ENCODE measurements at places on chromosomes 6 and 20.

DNA sequence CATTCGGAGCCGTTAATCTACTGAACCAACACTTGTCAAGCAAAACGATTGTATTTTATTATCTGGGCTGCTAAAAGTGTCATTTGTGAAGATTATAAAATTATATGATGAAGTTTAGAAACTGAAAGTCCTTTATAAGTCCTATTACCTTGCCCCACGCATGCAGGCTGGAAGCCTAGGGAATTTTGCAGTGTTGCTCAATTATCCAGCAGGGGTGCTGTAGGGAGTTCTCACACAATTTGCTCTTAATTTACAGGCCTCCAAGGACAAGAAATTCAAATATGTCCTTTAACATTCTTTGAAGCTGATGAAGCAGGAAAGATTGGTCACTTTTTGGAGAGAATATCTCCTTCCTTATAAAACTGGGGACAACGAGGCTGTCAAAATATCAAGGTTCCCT lies 368.9 kb downstream of the LMBRD1 start:
- no peak for DNase-seq

GRCh38 chr6:129342796-129343195 lies 367.2 kb downstream of the ARHGAP18 start:
- no peak for DNase-seq

- DNase-seq, result no peak
These were observed 129.7 kb downstream of the FAXC start for GRCh38 chr6:99219788-99220187.

DNA sequence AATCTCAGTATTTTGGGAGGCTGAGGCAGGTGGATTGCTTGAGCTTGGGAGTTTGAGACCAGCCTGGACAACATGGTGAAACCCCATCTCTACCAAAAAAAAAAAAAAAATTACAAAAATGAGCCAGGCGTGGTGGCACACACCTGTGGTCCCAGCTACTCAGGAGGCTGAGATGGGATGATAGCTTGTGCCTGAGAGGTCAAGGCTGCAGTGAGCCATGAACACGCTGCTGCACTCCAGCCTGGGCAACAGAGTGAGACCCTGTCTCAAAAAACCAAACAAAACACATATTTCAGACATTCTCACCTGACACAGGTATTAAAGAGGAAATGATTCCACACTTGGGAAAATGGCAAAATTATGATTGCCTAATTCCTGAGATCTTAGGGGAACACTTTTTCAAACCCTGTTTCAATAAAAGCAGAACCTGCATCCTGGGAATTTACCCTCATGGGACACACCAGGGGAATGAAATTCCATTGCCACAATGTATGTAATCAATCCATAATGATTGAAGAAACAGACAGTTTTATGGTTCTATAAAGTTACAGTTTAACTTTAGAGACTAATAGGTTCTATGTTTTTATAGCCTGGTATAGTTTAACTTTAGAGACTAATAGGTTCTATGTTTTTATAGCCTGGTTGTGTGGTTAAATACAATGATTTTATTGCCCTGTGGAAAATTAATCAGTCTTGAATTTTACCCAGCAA lies 29.6 kb upstream of the DNAAF9 start:
- no peak for DNase-seq

DNA sequence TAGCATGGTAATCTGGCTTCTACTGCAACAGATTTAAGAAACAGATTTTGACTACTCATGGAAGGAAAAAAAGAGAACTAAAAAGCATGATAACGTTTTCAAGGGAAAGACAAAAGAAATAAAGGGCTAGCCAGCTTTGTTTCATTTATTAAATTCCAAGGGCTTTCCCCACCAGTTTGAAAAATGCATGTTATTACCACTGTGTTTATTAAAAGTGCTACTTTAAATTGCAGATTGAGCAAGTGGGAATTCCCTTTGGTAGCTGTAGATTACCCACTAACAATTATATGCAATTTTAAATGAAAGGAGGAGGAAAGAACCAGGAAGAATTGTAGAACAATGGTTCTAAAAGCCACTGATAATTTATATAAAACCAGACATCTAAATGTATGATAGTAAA lies 40.6 kb upstream of the NHSL1 start:
- DNase-seq, result no peak

DNA sequence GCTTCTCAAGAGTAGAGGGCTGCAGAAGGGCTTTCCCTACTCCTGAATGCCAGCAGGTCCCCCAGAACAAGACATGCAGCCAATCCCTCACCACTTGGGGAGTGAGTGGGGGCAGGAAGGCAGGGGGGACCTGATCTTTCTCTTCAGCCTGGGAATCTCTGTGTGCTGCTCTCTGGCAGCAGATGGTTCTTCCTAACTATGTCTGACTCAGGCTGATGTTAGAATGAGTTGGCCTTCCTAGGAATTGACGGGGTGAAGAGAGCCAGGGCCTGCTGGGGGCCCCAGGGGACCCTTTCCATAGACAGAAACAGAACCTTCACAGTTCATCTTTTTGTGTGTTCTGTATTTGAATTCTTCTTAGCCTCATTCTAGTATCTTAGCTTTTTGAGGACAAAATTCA lies 29.0 kb upstream of the TCP11 start:
- no peak for DNase-seq

- DNase-seq, result no peak
These were observed 156.8 kb upstream of the JARID2 start for GRCh38 chr6:15088904-15089568.

GRCh38 chr20:7291946-7292345 lies 524.5 kb downstream of the BMP2 start:
- no peak for DNase-seq

DNA sequence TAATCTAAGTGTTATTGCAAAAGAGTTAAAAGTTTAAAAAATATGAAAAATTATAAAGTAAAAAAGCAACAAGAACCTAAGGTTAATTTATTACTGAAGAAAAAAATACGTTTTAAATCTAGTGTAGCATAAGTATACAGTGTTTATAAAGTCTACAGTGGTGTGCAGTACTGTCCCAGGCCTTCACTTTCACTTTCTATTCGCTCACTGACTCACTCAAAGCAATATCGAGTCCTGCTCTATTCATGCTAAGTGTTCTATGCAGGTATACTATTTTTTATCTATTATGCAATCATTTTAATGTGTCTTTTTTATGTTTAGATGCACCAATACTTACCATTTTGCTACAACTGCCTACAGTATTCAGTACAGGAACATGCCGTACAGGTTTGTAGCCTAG lies 113.0 kb downstream of the MANEA start:
- no peak for DNase-seq

DNA sequence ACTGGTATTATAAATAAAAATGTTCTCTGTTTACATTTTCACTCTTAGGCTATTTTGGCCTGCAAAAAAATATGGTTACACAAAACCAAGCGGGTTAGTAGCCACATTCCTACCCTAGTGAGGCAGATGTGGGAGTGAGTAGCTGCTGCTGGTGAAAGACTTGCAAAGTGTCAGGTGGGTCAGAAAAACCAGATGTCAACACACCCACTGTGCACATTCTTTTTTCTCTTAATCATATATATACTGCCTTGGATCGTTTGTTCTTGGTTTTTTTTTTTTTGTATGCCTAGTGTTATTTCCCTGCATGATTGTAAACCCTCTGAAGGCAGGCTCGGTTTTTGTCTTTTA lies 68.0 kb upstream of the TFB1M start:
- DNase-seq, result no peak

GRCh38 chr6:26064619-26065257 lies 22.5 kb upstream of the HFE start:
- DNase-seq, result peak; percentile 28

DNA sequence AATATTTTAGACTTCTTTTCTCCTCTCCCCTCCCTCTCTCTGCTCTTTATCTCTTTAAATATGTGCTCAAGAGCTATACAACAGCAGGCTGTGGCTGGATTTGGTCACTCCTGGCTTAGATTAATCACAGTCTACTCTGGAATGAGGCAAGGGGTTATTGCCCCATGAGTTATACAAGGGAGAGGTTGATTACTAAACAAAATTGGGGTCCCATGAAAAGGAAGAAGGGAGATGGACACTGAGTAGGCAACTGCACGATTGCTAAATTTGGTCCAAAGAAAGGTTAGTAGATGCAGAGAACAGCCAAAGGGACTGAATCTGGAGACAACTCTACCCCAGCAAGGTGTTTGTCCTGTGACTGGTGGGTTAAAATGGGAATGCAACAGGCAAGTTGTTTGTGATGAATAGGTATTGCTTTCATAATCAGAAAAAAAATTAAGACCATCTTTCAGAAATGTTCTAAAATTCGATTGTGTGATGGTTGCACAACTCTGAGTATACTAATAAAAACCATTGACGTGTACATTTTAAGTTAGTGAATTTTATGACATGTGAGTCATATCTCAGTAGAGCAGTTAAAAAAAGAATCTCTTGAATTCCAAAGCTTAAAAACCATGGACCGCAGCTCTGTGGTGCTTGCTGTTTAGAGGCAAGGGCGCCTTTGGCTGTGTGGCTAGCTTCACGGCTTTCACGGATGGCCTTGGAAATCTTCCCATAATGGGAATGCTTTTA lies 57.1 kb downstream of the KIZ start:
- DNase-seq, result no peak

GRCh38 chr20:32079655-32080109 lies 27.6 kb downstream of the HCK start:
- no peak for DNase-seq

DNA sequence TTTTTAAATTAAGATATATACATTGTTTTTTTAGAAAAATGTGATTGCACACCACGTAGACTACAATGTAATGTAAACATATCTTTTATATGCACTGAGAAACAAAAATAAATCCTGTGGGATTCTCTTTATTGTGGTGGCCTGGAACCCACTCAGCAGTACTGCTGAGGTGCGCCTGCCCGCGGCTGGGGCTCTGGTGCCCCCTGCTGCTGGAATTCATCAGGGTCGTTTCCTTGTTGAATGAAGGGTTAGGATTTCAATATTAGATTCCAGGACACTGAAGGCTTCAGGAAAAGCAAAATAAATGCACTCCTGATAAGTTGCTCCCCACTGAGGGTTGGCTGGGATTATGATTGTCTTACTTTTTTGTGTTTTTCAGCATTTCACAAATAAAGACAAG lies 175.8 kb upstream of the GGTLC1 start:
- peak; percentile 25 for DNase-seq

DNA sequence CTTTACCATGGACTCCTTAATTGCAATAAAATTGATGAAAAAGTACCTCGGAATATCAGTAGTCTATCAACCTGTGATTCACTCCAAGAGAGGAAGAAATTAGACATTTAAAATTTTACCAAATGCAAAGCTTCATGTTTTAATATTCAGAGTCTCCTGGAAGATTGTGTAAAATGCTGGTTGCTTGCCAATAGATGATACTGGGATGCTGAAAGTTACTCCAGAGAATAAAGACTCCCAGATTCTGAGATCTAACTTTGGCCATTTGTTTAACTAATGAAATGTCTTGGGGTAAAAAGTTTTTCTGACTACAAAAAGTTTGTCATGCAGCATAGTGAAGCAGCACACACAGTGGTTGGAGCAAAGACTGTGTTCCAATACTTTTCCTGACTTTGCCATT lies 176.7 kb upstream of the RSPO3 start:
- DNase-seq, result no peak

DNA sequence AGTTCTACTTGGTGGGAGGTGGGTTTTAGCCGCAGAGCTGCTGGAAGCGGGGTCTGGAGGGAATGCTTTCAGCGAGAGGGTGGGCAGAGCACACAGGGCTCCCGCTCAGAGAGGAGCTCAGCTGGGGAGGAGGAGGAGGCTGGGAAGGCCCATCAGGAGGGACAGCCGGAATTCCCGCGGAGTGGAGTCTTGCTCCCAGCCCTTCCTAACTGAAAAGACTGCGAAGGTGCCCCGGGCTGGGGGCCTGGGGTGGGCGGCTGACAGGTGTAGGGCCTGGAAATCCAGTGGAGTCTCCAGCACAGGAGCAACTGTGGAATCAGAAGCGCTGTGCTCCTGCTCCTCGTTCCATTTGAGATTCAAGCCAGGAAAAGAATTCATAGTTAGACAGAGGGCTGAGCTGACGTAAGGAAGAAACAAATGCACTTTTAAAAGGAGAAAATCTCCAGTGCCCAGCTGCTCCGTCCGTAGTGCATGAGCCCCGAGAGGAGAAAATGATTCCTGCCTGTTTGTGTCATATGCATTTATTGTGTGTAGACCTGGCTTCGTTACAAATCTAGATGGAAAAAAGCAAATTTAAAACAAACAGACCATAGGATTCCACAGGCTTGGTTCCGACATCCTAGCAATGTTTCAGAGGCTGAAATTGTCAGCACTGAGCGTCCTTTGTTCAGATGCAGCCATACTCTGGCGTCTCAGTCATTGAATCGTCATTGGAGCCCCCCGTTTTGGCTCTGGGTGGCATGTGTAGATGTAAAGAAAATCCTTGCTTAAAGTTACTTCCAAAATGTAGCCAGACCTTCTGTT lies 197.7 kb downstream of the SMOC2 start:
- no peak for DNase-seq

DNA sequence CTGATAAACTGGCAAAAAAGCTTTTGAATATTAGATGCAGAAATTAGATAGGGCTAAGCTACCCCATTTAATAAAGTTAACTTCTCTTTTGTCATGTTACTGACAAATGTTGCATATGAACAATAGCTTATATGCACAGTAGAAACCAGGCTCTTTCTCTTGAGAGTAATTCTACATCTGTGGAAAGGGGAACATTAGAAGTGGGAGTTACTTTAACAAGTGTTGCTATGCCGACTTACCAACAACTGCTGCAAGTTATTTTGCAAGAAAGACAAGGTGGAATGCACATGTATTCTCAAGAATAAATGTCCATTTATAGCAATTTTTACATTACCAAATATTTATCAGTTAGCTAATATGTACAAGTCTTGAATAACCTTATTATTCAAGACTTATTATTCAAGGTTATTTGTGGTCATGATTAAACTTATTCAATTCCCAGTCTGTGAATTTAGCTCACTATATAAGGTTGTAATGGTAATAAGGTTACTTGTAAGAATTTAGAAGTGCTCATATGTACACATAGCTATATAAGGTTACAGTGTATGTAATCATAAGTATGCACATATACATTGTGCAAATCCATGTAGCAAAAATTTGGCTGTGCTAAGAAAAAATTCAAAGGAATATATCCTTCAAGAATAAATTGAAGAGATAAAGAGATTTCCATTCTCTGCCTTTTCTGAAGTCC lies 38.3 kb downstream of the ADGRG6 start:
- DNase-seq, result no peak

DNA sequence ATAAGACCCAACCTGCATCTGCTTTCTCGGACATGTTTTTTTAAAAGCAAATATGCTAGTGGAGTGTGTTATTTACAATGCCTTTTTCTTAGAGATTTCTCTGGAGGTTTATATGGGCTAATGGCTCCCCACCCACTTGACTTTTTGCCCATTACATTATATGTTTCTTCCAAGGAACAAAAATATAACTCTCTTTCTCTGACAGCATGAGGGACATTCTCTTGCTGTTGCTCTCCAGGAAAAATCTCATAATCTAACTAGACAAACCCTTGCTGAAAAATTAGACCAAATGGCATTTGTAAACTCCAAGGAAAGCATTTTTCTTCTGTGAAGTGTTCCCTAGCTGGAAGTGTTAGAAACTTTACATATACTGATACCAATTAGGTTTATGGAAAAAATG lies 213.7 kb downstream of the PRL start:
- no peak for DNase-seq

Measured in activated CD4-positive, alpha-beta T cell treated with anti-CD3 and anti-CD28 coated beads, Interleukin-2, amount 50 U/mL, for 1 hour (primary cell).